ENCODE measurements at places on chromosomes 12 and 14. TPM values are rescaled to one million over a fixed set of nuclear protein-coding genes. Genes with fewer than 3 reads are reported as not detected.

- no peak for DNase-seq
Observed at GRCh38 chr14:20456971-20457370, 1.9 kb downstream of the APEX1 start.

DNA sequence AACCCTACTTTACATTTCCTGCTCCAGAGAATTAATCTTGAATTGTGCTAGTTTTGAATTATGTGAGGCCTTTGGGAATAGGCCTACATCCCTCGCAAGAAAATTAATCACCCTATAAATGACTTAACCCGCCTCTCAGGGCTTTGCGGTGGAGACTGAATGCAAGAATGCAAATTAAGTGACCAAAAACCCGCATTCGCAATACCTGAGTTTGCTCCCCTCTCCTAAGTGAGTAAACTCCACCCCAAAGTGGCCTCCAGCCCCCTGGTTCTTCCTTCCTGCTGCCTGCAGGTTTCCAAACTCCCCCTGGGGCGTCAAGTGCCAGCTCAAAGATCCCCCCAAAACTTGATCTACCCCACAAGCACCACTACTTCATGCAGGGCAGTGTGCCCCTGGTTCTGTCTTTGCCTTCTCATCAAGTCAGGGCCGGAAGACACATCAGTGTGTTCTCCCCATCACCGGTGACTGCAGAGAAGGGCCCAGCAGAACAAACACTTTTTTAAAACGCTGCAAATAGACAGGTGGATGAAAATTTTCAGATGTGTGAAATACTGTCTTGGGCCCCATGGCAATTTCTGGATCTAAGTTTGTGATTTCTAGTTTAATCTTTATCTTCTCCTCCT, 644.7 kb downstream of the VRK1 start:
- no peak for DNase-seq

The CINP gene
- total RNA-seq = 29.8 TPM

- DNase-seq = no peak
Observed at GRCh38 chr14:55693904-55694303, 113.9 kb downstream of the KTN1 start.

DNA sequence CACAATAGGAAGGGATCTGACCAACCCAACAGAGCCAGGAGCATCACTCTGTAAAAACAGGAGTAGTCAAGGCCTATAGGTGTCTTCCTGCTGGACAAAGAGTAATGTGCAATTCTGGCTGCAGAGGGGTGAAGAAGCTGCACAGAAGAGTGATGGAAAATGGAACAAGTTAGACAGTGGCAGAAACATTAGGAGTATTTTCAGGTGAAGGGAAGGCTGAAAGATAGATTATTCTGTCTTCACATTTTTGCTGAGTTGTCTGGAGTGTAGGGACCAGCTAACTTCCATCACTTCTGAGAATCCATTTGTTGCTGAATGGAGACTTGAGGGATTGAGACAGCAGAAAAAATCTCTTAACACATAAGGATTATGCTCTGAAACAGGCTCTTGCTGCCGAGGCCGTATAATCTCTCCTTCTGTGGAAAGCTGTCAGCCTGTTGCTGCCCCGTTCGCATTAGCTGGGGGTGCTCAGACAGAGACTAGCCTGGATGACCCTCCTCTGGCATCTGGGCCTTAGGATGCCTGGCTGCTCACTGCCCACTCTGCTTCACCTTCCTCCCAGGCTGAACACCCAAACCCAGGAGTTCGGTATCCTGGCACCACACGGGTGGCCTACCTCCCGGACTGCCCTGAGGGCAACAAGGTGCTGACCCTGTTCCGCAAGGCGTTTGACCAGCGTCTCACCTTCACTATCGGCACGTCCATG, 3.1 kb upstream of the ARHGEF25 start:
- no peak for DNase-seq

GRCh38 chr14:104582005-104582404, 2.4 kb downstream of the C14orf180 start:
- no peak for DNase-seq

DNA sequence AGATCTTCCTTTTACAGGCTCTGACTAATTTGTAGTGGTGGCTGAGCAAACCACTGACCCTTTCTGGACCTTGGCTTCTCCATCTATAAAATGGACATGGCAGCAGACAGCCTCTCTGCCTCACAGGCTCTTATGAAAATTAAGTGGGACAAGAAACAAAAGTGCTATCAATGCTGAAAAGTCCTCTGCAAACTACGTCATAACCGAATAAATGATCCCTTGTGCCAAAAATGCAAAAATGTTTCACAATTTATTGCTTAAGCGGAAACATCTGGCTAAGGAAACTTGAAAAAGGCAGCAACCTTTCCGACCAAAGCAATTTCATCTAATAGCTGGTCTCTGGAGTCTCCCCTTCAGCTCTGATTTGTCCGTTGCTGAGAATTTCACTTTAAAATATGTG, 108.5 kb upstream of the PLXNC1 start:
- no peak for DNase-seq

The CD163L1 gene
- not detected for total RNA-seq

DNA sequence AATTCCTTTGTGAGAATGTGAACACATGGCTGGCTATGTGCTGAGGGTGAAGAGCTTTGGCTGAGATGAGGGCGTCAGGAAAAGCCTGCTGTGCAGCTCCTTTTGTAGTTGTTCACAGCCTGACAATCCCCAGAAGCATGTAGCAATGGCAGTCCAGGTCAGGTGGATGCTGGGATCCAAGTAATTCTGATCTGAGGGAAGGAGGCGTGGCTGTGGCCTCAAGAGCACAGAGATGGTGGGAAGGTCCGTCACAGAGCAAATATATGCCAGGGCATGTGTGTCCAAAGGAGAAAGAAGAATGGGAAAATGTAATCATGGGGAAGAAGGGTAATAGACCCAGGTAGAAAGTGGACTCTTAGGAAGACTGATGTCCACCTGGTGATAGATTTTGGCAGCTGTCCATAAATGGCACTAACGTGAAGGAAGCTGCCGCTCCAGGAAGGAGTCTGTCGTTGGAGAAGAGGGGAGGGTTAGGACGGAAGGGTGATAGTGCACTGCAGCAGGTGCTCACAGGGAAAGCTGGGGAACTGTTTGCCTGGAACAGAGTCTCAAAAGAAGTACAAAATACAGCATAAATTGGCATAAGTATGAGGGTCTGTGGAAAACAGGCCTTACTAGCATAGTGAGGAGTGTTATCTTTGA, 13.8 kb downstream of the MGST1 start:
- no peak for DNase-seq

DNA sequence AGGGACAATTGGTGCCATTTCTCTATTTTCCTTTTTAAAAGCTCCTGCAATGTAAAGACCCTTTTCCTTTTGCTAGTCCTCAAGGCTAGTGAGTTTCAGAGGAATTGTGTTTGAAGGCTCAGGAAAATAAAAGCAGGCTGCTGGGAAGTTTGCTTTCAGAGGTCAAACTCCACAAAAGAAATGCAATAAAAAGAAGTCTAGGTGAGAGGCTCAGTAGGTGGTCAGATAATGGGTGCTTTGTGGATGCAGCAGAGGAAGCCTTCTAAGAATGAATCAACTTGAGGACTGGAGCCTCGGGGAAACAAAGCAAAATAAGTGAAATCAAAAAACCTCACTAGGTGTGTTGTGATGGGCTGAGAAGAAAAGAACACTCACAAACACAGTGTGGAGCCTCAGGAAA, 10.3 kb downstream of the CCDC175 start:
- DNase-seq = no peak

The CIDEB gene
- 39.6 TPM for total RNA-seq

DNA sequence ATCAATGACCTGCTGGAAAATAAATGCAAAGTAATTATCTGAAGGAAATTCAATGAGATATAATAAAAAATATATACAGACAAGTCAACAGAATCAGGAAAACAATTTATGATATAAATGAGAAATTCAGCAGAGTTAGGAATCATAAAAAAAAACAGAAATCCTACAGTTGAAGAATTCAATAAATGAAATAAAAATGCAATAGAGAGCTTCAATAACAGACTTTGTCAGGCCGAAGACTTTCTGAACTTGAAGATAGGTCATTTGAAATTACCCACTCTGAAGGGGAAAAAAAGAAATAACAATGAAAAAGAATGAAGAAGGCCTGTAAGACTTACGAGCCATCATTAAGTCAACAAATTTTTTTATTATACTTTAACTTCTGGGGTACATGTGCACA, 15.5 kb upstream of the GARIN2 start:
- no peak for DNase-seq

DNA sequence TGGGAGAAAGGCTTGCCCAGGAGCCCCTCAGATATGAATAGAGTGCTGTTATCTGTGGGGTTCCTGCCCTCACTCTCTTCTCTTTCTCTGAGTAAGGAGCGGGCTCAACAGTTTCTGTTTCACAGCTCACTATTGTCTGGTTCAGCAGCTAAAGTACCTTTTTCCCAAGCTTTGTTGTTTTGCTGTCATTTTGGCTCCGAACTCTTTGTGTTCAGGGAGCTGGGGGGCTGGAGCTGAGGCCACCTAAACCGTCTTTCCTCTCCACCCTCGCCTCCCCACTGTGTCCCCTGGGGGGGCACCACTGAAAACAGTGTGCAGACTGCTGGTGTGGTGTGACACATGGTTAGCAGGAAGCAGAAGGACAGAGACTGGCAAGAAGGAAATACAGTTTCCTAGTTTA, 51.4 kb downstream of the FBXW8 start:
- no peak for DNase-seq

The BCL2L2 gene
- 4.1 TPM for total RNA-seq

DNA sequence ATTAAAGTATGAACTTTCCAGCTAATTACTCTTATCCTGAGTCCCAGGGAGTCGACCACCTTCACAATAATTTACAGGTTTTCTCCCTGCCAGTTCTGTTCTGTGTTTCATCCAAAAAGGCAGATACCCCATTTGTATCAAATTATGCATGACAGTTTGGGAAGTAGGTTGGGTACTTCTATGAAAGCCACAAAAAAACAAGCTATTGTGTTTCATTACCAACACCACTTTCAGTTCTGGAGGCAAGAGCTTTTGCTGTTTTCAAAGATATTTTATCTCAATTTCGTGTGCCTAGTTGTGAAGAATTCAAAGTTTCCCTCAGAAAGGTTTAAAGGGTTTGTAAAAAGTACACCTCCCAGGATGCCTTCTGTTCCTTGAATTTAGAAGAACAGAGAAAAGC, 557.4 kb downstream of the FLRT2 start:
- DNase-seq = no peak

The RND1 gene
- total RNA-seq = 2.6 TPM

DNA sequence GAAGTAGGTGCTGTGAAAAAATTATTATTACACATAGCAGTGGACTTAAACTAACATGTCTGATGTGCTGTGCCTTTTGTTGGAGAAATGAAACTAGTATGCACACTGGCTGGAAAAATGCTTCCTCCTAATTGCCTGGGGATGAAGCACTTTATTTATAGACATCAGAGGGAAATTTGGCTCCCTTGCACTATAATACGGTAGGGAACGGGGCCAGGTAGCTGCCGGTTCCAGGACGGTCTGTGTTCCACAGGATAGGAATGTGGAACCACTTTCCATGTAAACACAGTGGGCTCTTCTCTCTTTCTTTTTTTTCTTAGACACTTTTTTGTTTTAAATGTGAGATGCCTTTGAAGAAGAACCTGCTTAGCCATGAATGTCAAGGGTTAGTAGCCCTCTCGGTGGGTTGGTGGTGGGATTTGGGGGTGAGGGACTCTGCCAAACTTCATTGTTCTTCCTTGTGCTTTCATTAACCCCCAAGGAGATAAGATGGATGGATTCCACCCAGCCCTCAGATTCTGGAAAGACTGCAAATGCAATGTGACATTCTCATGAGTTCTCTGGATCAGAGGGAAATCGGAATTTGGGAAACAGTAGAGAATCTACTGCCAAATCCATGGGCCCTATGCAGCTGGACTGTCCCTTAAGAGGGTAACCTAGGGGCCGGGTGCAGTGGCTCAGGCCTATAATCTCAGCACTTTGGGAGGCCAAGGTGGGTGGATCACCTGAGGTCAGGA, 58.0 kb upstream of the GSC start:
- DNase-seq = no peak

The PDZRN4 gene
- not detected for total RNA-seq

DNA sequence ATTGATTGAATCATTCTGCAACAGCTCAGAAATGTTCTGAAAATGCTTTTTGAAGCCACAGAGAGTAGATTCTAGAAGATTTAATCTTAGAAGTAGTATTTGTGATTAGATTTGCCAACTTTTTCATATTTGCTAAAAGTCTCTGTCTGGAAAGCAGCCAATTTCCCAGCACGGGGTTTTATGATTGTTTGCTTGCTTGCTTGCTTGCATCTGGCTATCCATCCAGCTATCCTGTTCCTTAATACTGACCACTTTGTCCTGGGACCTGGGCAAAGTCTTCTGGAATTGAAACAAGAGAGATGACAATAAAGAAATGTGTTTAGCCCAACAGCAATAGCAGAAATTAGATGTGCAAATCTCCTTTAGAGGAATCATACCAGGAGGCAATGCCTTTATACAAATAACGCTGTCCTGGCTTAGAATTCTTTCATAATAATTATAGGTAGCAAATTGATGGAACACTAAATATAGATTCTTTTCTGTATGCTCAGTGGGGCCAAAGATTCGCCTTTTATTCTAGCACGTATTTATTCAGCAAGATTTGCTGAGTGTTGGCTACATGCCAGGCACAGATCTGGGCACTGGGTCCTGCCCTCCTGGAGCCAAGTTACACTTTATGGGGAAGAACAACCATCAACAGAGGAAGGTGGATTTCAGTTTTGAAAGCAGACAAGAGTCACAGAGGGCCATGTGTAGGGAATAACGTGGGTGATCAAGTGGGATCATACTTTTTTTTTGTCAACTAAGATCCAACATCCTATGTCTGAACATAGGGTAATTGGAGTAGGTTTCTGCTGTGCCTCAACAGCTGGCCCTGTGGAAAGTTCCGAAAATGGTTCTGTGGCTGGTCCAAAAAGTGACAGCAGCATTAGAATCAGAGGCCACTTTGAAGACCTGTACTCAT, 25.3 kb downstream of the MYBPC1 start:
- DNase-seq = no peak

DNA sequence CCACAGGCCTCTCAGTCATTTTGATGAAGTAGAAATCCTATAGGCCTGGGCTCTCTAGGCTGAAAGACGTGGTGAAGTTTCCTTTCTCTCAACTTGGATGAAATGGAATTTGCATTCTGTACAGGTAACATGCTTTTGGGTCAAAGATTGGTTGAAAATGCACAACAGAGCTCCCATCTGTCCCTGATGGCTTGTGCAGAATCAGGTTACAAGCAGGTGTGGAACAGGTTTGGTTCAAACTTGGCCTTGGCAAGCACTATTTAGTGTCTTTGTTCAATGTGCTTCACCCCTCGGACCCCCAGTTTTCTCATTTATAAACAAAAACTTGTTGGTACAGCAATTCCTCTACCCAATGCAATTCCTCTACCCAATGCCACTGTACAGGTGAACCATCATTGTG, 1493.0 kb downstream of the AACS start:
- DNase-seq = no peak

The JAG2 gene
- 2.6 TPM for total RNA-seq

- DNase-seq = no peak
Observed at GRCh38 chr12:28750946-28751685, 398.0 kb upstream of the FAR2 start.

GRCh38 chr12:19959353-19959752, 409.0 kb upstream of the PDE3A start:
- DNase-seq = no peak

DNA sequence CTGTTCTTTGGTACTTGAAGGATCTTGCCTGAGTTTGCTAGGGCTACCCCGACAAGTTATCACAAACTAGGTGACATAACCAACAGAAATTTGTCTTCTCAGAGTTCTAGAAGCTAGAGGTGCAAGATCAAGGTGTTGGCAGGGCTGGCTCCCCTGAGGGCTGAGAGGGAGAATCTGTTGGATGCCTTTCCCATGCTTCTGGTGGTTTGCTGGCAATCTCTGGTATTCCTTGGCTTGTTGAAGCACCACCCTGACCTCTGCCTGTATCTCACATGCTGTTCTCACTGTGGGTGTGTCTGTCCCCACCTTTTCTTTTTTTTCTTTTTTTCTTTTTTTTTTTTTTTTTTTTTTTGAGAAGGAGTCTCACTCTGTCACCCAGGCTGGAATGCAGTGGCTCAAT, 81.2 kb downstream of the VCPKMT start:
- DNase-seq = no peak

The KRT79 gene
- not detected for total RNA-seq

All from activated CD4-positive, alpha-beta memory T cell treated with anti-CD3 and anti-CD28 coated beads, Interleukin-2, amount 10 ng/mL, durations not matched to agents 7 days and 5 days (primary cell).